OCI-LY7 (cell line): ENCODE measurements at places on chromosomes 7 and 10.

DNA sequence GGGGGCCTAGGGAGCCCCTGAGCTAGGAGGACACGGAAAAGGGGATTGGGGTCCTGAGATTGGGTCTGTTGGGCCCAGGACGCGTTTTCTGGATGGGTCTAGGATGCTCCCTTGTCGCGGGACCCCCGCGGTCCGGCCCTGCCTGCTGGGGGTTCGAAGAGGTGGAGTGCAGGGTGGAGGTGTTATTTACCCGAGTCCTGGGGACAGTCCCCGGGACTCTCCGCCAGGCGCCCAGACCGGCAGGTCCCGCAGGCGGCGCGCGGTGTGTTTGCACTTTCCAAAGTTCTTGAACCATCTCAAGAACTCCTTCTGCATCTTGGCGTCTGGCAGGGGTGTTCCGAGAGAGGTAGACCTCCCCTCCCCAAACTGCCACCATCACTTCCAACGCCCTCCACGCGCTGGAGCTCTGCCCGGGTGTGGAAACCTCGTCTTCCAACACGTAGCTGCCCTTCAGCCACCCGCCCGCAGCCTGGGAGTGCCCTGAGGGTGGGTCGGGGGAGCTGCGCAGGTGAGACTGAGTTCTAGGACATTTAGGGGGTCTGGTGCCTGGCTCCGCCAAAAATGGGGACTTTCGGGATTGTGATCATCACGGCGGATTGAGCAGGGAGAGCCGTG lies 569 bp downstream of the CAV1 start:
- DNase-seq, result no peak

GRCh38 chr10:45548068-45548467 lies 124.5 kb downstream of the ZFAND4 start:
- DNase-seq, result no peak

DNA sequence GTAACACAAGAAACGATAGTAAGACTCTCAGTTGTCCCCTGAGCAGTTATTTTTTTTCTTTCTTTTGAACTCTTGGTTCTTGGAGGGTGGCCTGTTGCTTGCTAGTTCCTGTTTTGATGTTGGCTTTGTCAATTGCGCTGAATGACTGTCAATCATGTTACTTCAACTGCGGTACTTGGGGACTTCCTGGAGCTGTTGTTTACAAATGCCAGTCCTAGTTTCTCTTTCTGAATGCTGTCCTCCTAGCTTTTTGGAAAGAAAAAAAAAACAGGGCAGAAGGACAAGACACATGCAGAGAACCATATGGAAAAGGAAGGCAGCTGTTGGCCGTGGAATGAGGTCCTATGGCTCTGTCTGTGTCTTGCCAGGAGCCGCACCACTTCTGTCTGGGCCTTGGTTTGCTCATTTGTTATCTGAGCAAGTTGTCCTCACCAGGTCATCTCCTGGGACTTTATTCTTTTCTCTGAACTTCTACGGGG lies 7.0 kb upstream of the PDCD4 start:
- peak; percentile 89 for DNase-seq

DNA sequence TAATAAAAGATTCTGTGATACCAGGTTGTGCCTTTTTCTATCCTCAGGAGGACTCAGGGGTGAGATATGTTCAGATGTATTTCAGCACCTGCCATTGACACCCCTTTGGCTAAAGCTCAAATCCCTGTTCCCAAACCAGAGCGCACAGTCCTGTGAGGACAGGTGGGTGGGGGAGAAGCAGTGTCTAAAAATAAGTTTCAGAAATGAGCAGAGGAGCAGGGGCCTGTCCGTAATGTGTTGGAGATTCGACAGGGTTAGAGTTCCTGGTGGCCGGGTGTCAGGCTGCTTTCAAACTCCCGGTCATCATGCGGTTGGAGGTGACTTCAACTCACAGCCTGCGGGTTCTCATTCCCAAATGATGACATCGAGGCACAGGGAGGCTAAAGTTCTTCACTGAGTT lies 211.5 kb downstream of the KLF6 start:
- no peak for DNase-seq

GRCh38 chr7:140966561-140967233 lies 42.0 kb upstream of the BRAF start:
- no peak for DNase-seq

GRCh38 chr10:75487087-75487754 lies 55.8 kb downstream of the LRMDA start:
- DNase-seq, result no peak

- no peak for DNase-seq
These were observed 30.6 kb downstream of the DNMBP start for GRCh38 chr10:99979066-99979685.

GRCh38 chr10:129187331-129187730 lies 279.7 kb upstream of the MGMT start:
- no peak for DNase-seq
